Activated T-helper 1 cell treated with anti-CD3 and anti-CD28 coated beads, Interleukin-2, amount 50 U/mL, for 16 hours (primary cell): ENCODE measurements at places on chromosomes 16 and 17.

GRCh38 chr16:88473666-88474534 is 20.8 kb downstream of the ZFPM1 start:
- no peak for DNase-seq

DNA sequence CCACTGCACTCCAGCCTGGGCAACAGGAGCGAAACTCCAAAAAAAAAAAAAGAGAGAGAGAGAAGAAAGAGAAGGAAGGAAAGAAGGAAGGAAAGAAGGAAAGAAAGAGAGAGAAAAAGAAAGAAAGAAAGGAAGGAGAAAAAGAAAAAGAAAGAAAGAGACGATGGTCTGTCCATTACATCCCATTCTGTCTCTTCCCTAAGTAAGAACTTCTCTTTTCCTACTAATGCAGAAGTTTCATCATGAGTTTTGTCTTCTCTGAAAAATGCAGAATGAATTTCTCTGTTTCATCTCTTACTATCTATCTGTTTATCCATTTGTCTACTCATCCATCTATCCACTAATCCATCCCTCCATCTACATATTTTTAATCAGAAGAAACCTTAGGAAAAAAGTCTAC is 94.9 kb upstream of the MED13 start:
- DNase-seq, result no peak

DNA sequence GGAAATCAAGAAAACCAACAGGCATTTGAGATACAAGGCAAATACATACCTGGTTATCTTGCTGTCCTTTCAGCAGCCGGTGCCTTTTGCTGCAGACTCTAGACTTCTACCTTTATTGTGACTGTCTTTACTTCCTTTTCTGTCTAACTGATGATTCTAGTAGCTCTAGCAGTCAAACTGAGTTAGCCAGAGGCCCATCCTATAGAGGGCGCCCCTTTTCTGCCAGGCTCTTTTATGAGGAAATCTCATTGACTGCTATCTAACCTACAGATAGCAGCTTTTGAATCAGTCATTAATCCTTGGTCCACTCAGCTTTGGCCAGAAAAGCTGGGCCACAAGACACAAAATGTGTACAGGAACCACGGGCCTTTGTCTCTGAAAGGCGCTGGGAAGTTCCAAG is 87.5 kb upstream of the WSB1 start:
- DNase-seq, result no peak

- no peak for DNase-seq
Observed at GRCh38 chr17:17367931-17368330, 64.8 kb downstream of the NT5M start.

GRCh38 chr17:40864661-40865390 is 2.2 kb downstream of the KRT12 start:
- DNase-seq, result no peak

DNA sequence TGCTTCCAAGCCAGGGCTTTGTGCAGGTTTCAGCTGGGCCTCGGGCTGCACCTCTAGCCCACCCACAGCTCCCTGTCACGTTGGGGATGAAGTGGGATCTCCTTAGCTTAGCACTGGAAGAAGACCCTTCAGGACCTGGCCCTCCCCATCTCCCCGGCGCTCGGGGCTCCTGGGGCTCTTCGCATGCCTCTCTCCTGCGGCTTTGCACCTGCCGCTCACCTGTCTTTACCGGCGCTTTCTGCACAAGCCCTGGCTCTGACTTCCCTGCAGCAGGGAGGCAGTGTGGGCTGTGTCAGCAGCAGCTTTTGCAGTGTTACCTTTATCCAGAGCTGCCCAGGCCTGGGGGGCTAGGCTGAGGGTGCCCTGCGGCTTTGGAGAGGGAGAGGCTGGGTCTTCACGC is 52.3 kb downstream of the NT5M start:
- DNase-seq, result no peak

DNA sequence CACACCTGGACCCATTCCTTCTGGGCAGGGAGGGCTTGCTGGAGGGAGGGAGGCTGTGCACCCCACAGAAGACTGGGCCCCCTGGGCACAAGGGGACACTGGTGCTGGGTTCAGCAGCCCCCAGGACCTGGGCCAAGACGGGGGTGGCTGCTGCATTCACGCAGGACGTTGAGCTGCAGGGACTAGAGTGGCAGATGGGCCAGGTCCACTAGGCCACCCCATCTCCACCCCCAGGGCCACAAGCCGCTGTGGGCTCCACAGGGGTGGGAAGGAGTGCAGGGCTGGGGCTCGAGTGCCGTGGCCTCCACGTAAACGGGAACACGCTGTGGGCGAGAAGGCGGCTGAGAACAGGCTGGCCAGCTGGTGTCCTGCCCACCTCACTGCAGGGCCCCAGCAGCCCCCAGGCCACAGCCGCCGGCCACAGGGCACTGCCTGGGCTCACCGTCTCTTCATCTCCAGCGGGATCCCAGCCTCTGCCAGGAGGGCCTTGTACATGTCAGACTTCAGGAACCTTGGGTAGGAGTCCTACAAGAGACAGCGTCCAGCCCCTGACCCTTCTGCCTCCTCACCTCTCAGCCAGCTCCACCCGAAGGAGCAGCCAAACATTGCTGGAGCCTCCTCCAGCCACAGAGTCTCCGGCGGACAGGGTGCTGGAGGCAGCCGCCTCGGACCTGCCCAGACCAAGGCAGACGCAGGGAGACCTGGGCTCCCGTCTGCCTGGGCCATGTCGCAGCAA is 6.5 kb downstream of the RGS11 start:
- DNase-seq, result no peak

DNA sequence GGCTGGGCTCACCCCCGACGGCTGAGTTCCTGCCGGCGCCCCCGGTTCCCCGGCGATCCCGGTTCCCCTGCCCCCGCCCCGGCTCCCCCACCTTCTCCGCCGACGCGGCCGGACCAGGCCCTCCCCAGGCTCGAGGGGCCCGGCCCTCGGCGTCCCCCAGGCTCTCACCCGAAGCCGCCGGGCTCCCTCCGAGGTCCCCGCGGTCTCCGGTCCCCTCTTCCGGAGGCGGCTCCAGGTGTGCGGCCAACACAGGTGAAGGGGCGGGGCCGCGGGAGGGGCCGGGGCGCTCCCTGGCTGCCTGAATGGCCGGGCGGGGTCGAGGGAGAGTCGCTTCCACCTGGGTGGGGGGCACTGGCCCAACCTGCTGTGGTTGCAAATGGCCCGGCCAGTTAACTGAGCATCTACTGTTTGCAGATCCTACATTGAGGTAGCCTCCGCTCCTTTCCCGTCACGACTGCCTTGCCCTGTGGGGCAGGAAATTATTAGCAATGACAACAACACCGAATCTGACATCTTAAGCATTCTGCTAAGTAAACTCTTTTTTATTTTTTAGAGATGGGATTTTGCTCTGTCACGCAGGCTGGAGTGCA is at the start of gene BICDL2:
Gene BICDL2, minus strand, starts transcription at position 219 of the 590 bp plus-strand sequence. CDS start 1,448 bp downstream, outside the sequence.
- DNase-seq, result no peak

DNA sequence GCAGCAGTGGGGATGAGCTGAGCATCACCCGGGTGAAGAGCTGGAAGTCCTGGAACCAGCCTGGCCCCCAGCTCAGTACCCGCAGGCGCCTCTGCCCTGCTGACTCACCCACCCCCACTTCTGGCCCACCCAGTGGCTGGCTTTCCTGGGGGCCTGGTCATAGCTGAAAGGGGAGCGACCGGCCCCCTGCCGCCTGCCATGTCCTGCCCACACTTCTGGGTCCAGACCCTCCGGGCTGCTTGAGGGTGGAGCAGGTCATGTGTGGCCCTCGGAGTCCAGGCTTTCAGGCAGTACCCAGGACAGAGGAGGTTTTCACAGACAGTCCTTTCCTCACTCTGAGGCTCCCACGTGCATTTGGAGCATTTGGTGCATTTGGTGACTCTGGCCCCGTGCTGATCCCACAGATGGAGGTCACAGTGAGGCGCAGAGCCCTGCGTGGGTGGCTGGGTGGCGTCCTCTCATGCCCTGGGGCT is 7.1 kb upstream of the PIEZO1 start:
- DNase-seq, result no peak

DNA sequence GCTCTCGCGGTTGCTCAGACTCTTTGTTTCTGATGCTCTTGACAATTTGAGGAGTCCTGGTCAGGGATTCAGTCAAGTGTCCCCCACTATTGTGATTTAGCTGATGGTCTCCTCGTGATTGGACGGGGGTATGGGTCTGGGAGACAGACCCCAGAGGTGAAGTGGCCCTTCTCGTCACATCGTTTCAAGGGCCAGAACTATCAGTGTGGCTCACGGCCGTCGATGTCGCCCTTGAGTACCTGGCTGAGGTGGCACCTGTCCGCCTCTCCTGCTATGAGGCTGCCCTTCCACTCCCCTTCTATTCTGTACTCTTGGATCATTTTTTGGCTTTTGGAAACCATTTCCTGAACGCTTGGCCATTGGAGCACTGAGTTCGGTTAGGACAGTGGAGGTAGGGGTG is 7.4 kb upstream of the MEAK7 start:
- no peak for DNase-seq

GRCh38 chr16:83762141-83762991 is 45.4 kb upstream of the HSBP1 start:
- no peak for DNase-seq

- no peak for DNase-seq
Observed at GRCh38 chr17:61321344-61321743, 78.3 kb upstream of the TBX2 start.

GRCh38 chr17:72569148-72569946 is 448.5 kb downstream of the SOX9 start:
- DNase-seq, result no peak

- DNase-seq, result no peak
Observed at GRCh38 chr16:26627958-26628357, 438.8 kb upstream of the C16orf82 start.

DNA sequence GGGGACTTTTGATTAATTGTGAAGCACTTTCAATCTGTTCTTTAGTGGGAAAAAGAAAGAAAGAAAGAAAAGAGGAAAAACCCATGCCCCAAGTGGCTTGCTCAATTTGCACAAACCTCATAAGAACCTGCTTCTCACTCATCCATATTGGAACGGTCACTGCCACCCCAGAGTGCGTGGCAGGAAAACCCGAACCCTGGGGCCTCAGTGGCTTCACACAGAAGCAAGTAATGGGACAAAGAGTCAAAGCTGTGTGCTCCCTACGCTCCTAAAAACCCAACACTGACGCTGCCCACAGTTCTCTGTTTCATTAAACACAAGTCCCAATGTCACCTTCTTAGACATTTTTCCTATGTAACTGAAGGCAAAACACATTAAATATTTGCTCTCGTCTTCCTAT is 1.2 kb downstream of the SLC6A4 start:
- DNase-seq, result no peak

GRCh38 chr16:1079786-1080525 is 7.4 kb downstream of the SSTR5 start:
- no peak for DNase-seq

- no peak for DNase-seq
Observed at GRCh38 chr17:13587487-13588338, 14.0 kb downstream of the HS3ST3A1 start.

DNA sequence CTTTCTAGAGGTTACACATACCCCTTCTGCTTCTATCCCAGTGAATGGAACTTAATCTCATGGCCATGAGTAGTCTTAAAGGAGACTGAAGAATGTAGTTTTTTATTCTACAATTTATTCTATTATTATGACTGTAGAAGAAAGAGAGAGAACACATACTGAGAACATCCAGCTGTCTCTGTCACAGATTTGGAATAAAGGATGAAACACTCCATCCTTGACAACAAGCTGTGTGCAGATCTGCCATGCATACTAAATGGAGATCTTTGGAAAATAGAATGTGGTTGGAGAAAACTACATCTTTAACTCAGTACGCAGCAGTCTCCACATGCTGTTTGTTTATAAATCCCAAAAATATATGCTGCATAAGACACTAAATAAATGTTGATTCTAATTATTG is 54.1 kb upstream of the NUDT7 start:
- no peak for DNase-seq

- DNase-seq, result no peak
Observed at GRCh38 chr16:8887952-8888560, 5.9 kb downstream of the LITAFD start.

DNA sequence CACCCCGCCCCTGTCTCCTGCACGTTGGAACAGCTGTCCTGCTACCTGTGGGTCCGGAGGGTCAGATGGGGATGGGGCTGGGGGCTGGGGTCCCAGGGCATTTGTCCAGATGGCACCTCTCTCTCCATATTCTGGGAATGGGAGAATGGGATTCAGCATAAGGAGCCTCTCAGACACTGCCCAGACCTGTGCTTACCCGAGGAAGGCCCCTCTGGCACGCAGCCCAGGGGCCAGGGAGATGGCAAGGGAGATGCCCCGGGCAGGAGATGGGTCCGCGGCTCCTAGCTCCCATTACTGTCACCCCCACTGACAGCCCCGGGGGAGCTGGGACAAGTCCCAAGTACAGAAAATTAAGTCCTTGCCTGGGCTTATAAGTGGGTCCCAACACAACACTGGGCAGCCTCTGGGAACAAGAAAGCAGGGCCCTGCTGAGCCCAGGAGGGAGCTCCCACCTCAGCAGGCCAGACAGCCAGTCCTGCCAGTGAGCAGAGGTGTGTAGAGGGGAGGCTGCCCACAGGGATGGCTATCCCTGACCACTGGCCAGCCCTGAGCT is 1.8 kb downstream of the VASN start:
- no peak for DNase-seq

DNA sequence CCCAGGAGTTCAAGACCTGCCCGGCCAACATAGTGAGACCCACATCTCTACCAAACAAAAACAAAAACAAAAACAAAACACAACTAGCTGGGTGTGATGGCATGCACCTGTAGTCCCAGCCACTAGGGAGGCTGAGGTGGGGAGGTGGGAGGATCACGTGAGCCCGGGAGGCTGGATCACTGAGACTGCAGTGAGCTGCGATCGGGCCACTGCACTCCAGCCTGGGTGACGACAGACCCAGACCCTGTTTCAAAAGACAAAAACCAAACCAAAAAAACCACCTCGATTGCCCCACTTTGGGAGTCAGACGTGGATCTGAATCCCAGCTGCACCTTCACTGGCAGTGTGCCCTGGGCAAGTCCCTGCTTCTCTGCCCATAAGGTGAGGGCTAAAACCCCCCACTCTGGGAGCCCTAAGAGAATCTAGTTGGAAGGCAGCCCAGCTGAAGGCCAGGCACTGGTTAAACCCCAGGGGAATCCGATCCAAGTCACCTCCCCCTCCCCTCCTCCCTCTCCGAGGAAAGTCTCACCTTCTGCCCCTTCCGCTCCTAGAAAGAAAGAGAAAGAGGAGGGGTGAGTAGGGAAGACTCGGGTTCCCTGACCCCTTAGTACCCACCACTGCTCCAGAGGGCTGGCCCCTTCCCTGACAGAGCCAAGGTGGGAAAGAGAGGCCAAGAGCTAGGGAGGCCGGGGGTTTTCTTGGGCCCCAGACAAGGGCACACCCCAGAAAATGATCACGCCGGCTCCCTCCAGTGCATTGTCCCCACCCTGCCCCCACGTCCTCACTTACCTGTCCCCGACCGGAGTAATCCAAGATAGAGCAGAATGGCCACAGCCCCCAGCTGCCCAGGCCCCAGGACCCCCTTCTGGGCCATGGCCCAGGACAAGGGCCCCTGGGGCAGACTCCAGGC is 647 bp downstream of the PRSS8 start:
- no peak for DNase-seq
